T-helper 17 cell (primary cell): ENCODE measurements at places on chromosomes 4 and X.

- H3K4me3 ChIP-seq, result no peak overlapping the region
- no peak for DNase-seq
- no peaks in the 10 kb centered on the region for H3K4me1 ChIP-seq
- no peaks in the 10 kb centered on the region for H3K36me3 ChIP-seq
- H3K27me3 ChIP-seq, result no peaks in the 10 kb centered on the region
Measured at GRCh38 chr4:69224891-69225290, 10.3 kb upstream of the UGT2B11 start.

DNA sequence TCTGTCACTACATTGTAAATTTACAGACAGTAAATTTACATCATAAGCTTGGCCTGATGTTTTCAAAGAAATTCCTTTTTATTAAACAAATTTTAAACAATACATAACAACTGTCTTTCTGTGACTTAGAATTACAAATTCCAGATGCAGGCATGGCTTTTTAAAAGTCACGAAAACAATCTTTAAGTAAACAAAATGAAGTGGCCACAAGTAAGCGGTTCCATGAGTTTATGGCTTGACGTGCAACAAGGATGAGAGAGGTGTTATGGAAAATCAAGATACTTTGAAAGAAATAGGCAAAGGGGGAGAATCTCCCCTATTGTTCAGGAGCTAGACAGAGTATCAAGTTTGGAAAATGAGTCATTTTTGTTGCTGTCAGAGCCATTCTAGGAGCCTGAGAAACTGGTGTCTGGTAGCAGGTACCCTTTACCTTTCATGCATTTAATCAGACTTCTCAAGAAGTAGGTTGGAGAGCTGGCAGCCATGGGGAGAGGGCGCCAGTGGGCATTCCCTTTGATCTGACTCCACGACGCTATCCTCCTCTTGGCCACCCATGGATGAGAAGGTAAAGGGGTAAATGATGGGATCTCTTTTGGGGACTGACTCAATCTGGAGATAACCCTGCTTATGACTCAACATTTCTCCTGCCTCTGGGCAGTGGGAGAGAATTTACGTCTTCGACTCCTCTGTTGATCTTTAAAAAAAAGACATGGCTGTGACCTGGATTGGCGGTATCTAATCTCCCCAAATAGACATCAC is 217.2 kb downstream of the SPRY1 start:
- DNase-seq, result no peak
- no peak overlapping the region for H3K27ac ChIP-seq
- no peaks in the 10 kb centered on the region for H3K36me3 ChIP-seq

- H3K27ac ChIP-seq, result no peak overlapping the region
- H3K36me3 ChIP-seq, result no peaks in the 10 kb centered on the region
- DNase-seq, result no peak
- no peak overlapping the region for H3K4me3 ChIP-seq
- peaks cover 8% of the 10 kb centered on the region for H3K27me3 ChIP-seq
- H3K4me1 ChIP-seq, result peaks cover 6% of the 10 kb centered on the region
Measured at GRCh38 chrX:69389101-69389501, 115.0 kb upstream of the NALF2 start.

DNA sequence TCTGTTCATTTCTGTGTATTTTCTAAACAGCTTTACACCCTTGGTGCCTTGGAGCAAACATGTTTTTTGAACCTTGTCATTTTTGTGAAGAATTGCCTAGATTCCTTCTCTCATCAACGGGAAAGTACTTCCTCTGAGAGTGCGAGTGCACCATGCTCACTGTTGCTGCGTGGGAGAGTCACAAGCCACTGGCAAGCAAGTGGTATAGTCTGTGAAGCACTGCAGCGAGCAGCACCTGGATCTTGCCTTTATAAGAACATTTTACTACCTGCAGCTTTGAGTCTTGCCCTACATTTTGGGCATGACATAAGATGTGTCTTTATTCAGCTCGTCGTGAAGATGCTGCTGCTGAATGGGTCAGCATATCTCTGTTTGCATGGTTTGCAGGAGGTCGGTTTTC is 44.9 kb downstream of the HADH start:
- no peaks in the 10 kb centered on the region for H3K36me3 ChIP-seq
- H3K4me3 ChIP-seq, result no peak overlapping the region
- H3K27ac ChIP-seq, result no peak overlapping the region
- peaks cover 25% of the 10 kb centered on the region for H3K4me1 ChIP-seq

DNA sequence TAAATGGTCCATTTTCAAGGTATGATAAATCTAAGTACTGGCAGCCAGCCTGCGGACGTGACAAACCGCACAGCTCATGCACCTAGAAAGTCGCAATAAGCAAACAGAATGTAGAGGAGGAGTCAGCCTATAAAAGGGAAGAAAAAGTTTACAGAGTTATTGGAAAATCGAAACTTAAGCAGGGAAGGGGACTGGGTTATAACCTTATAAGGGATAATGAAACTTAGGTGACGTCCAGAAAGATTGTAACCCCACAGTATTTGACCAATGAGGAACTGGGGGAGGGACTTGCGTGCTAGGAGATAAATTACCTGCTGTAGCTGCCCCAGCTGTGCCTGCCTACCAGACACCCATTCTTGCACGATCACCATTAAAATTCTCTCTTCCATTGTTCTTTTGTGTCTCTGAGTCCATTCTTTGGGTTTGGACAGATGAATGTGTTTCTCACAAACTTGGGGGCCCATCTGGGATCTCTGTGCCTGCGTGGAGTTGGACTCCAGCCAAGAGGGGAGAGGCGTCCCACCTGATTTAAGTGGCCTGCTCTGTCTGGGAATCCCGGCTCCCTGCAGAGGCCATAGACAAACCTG is 61.0 kb downstream of the ZCCHC12 start:
- H3K27me3 ChIP-seq, result peaks cover 17% of the 10 kb centered on the region
- H3K36me3 ChIP-seq, result no peaks in the 10 kb centered on the region
- H3K4me1 ChIP-seq, result no peaks in the 10 kb centered on the region
- DNase-seq, result no peak
- no peak overlapping the region for H3K4me3 ChIP-seq
- H3K27ac ChIP-seq, result no peak overlapping the region

DNA sequence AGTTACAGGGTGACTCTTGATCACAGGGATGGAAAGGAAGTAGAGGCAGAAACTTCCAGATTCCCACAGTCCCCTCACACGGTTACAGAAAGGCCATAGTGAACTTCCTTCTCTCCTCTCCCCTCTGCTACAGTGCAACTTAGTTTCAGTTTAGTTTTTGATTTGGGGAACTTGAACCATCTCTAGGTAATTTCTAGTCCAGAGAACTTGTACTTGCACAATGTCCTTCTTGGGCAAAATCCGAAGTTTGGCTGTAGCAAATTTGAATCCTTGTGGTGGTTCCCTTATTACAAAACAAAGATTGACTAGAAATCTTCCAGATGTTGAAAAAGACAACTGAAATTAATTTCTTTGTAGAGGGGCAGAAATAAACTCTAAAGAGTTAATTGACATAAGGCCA is 1.2 kb upstream of the BLTP1 start:
- H3K36me3 ChIP-seq, result peaks cover 3% of the 10 kb centered on the region
- peak overlapping the region; percentile 95 for H3K27ac ChIP-seq
- peaks cover 42% of the 10 kb centered on the region for H3K4me1 ChIP-seq
